ENCODE measurements at places on chromosomes 5 and 9. TPM values are rescaled to one million over a fixed set of nuclear protein-coding genes. Genes with fewer than 3 reads are reported as not detected.

Gene FABP6
- total RNA-seq: not detected

Gene NR2F1-AS1
- 10.5 TPM for total RNA-seq

DNA sequence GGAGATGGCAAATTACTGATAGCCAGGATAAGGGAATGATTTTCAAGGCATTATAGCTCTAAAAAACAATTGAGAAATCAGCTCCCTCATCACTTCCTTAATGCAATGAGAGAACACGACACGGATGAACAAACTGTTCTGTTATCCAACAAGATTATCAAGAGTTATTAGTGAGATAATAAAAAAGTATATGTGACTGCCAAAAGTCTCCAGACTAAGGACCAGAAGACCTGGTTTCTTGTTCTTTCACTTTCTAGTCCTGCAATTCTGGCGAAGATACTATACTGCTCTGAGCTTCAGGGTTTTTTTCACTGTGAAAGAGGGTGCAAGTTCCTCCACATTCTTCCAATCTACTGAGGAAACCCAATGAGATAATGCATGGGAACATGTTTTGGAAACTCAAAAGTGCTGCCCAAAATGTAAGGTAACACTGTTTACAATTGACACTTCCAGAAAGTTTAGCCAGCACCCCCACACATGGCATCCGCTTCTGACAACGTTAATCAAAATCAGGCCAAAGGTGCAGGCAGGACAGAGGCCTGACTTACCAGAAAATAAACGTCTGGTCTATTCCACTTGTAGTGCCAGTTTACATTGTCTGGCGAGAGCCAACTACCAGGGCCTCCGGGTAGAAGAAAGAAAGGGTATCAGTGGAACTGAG is 254.2 kb downstream of the DOCK8 start:
- no peaks in the 10 kb centered on the region for H3K27me3 ChIP-seq
- peaks cover 21% of the 10 kb centered on the region for H3K36me3 ChIP-seq
- H3K4me3 ChIP-seq: peak overlapping the region; percentile 54
- DNase-seq: no peak
- peaks cover 4% of the 10 kb centered on the region for H3K4me1 ChIP-seq

- no peak overlapping the region for H3K4me3 ChIP-seq
- peaks cover 19% of the 10 kb centered on the region for H3K36me3 ChIP-seq
- DNase-seq: no peak
Observed at GRCh38 chr9:76159293-76159926, 234.8 kb downstream of the RFK start.

DNA sequence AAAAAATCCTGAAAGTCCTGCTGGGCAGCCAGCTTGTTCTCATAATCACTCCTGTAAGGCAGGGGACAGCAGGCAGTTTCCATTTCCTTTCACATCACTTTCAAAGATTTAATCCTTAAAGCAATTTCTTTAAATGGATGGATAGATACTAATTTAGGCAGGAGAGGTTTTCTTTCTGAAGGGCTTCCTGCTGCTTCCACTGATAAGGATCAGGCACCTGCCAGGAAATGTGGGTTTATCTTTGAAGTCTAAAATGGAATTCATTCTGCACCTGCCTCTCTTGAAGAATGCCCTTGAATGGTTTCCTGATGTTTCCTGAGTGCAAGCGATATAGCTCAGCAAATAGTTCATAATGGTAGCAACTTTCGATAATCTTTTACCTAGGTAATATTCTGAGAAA is 64.5 kb downstream of the STARD4 start:
- no peak for DNase-seq
- H3K4me1 ChIP-seq: no peaks in the 10 kb centered on the region
- H3K27ac ChIP-seq: no peak overlapping the region
- H3K4me3 ChIP-seq: no peak overlapping the region
- H3K36me3 ChIP-seq: no peaks in the 10 kb centered on the region
